CD8-positive, alpha-beta memory T cell (primary cell): ENCODE measurements at places on chromosomes 3 and 15.

DNA sequence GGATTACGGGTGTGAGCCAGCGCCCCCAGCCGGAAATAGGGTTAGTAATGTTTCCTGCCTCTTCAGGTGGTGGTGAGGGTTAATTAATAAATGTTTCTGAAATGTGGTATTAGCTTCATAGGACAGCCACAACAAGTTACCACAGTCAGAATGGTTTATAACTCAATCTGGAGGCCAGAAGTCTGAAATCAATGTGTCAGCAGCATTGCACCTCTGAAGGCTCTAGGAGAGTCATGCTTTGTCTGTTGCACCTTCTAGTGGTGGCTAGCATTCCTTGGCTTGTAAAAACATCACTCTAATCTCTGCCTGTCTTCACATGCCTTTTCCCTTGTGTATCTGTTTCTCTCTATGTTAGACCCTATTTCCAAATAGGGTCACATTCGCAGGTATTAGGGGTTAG is 7.8 kb upstream of the RPSA start:
- no peak for DNase-seq

GRCh38 chr3:37922721-37923568 is 61.3 kb downstream of the CTDSPL start:
- DNase-seq: no peak

DNA sequence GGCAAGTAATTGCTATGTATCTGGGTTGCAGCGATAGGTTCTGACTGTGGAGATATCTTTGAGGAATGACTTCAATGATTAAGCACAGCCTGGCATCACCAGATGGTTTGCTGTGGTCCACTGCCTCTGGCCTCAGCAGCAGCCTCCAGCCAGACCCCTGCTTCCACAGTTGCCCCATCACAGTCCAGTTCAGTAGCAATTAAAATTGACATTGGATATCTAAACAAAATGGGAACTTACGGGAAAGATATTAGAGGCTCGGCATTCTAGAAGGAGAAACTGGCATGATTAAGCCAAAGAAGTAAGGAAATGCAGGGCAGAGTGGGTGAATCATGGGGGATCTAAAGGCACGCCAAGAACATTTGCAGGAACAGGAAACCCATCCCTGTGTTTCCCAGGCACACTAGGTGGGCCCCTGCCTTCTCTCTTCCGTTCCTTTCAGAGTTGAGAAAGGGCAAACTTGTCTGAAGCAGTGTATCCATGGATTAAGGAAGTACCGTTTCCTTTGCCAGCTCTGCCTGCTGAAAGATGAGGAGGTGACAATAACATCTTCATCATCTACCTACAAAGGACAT is 36.3 kb upstream of the SH3BP5 start:
- no peak for DNase-seq

- DNase-seq: no peak
Measured at GRCh38 chr3:186902713-186903112, 27.6 kb upstream of the ST6GAL1 start.

- DNase-seq: no peak
Measured at GRCh38 chr3:31661993-31662670, 129.4 kb downstream of the STT3B start.

DNA sequence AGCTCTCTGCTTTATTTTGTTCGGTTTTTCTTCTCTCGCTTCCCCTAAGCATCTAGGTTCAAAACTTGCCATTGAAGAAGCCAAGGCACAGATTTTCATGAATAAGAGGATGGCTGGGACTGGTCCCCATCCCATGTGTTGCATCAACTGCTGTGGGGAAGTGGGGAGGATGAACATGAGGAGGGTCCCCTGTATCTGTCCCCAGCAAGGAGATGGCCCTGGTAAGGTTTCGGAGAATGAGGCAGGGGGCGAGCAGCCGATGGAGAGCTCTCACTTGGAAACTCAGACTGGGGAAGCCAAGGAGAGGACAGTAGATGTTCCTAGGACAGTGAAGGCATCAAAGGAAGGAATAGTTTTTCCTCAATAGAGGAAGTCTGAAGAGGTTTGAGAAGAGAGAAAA is 142.0 kb upstream of the ATP2B2 start:
- DNase-seq: no peak

- DNase-seq: no peak
Measured at GRCh38 chr3:71307991-71308697, 275.4 kb downstream of the FOXP1 start.

GRCh38 chr15:65101411-65101890 is 13.5 kb downstream of the UBAP1L start:
- DNase-seq: no peak

DNA sequence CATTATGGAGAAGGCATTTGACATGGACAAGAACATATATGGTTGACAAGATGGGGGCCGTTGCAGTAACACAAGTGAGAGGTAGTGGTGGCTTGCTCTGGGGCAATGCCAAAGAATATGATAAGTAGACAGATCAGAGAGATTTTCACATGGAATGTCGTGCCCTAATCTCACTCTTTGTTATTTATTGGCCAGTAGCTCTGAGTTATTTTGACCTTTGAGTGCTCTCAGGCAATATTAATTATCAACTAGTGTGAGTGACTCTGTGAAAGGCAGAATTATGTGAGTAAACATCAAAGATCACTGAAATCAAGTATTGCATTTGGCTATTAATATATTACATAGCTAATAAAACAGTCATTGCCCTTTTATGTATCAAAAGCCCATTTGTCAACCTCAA is 164.9 kb upstream of the ADAMTS9 start:
- no peak for DNase-seq

GRCh38 chr3:158709666-158710083 is 22.6 kb downstream of the RARRES1 start:
- DNase-seq: no peak

DNA sequence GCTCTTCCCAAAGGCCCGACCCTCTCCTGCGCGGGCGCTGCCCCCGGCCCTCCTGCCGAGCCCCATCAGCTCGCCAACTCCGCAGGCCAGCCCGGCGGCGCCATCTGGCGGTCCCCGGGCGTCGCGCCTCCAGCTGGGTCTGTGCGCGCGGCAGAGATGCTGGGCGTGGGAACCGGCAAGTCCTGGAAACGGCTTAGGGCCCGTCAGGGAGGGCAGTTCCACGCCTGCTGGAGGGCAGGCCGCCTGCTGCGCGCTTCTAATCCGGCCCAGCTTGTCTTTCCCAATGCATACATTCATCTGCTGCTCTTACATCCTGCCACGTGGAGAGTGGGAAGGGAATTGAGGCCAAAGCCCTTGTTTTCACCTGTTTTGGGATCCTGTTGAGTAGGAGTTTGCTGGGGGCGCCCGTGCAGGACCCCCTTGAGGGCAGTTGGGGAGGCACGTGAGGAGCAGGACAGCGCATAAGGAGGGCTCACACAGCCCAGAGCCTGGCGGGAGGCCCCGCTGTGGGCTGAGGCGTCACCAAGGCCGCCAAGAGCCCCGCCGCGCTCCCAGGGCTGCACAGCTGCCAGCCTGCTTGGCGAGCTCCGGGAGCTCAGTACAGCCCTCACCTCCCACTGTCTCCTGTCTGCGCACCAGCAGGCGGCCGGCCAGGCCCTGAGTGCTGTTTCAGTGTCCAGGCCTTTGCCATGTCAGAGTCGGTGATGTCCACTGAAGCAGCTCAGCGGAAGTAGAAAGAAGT is 165.6 kb downstream of the NSMCE3 start:
- DNase-seq: peak; percentile 37

DNA sequence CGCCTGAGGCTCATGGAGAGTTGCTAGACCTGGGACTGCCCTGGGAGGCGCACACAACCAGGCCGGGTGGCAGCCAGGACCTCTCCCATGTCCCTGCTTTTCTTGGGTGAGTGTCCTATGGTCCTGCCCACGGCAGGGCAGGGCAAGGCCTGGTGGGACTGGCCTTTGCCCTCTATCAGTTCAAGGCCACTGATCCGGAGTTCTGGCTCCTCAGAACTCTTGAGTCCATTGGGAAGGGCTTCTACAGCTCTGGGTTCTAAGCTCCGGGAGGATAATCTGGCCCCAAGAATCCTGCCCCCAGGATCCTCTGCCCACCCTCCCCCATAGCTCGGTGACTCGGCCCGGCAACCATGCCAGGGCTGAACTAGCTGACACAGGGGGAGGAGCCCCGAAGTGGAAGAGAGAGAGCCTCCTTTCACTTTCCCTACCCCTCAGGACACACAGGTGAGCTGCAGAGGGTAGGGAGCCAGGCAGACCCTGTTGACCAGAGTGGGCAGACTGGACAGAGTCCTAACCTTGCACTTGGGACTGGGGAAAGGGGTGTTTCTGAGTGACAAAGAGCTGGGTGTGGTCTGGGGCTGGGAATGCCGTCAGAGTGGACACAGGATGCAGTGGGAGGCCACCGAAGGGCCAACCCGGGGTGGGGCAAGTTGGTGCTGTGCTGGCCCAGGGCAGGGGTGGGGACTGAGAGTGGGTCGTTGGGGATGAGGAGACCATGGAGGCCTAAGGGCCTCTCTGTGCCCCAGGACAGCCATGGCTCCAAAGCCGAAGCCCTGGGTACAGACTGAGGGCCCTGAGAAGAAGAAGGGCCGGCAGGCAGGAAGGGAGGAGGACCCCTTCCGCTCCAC is 664 bp downstream of the PARP3 start:
- DNase-seq: peak; percentile 26

DNA sequence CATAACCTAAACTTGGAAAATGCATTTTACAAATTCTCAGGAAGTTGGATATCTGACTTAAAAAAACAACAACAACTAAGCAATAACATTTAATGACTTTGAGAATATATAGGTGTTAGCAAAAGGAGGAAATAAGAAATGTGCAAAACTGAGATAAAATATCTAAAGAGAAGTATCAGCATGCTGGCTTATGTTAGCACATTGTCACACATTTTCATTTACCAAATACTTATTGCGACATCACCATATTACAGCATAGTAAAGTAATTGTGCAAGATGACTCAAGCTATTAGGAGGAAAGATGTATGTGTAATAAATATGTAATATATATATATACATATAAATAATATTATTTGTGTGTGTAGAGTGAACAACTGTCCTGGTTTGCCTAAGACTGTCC is 9.2 kb downstream of the PTX3 start:
- no peak for DNase-seq

DNA sequence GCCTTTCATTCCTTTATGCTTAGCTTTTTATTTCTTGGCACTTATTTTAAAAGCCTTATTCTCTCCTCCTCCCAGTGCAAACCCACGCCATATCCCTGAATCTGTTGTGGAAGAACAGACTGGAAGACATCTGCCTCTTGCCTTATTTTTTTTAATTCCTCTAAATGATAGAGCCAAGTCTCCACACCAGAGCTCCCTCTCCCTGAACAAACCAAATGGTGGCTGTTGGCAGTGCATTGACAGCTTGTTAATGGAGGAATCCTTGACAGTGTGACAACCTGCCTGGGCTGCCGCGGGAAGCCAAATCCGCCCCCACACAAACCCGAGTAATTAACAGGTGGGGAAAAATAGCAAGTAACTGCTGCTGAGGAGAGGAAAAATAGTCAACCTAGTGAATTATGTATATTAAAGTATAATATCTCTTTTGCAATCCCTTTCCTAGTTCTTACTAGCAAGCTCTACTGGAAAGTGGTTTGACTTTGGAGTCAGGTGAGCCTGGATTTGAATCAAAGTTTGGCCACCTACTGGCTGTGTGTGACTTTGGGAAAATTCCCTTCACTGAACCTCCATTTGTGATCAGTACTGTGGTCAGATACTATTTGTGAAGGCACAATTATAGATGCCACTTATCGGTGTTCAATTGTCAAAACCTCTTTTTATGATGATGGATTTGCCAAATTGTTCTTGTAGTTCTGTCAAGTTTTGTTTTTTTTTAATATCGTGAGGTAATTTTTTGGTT is 589.6 kb downstream of the PDCD6IP start:
- DNase-seq: no peak

DNA sequence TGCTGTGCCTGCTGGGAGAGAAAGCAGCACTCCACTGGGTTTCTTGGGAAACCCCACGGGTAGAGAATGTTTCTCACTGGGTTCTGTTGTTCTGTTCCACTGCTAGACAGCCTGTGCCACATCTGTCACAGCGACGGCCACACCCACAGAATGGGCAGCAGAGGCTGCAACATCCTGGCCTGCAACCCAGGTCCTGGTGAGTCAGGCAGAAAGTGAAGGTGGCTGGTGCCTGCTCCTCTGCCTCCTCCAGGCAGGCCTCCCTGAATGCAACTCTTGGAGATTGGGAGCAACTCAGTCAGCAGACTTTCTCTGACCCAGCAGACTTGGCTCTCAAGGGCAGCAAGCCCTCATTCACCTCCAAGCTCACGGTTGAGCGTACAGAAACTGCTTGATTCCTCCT is 13.0 kb downstream of the C3orf18 start:
- DNase-seq: no peak

DNA sequence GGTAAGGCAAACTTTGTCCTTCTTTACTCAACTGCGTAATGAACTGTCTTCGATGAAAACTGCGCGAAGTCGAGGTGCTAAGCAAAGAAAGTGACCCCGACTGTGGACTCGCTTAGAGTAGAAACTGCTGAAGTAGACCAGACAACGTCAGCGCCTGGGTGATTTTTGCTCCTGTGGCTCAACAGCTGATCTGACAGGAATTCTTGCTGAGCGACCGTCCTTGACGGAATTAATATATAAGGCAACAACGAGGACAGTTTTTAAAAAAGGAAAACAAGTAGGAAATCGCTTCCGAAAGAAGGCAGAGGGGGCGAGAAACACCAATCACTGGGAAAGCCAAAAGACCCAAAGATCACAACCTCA is 541 bp downstream of the RPS27L start:
- DNase-seq: no peak

DNA sequence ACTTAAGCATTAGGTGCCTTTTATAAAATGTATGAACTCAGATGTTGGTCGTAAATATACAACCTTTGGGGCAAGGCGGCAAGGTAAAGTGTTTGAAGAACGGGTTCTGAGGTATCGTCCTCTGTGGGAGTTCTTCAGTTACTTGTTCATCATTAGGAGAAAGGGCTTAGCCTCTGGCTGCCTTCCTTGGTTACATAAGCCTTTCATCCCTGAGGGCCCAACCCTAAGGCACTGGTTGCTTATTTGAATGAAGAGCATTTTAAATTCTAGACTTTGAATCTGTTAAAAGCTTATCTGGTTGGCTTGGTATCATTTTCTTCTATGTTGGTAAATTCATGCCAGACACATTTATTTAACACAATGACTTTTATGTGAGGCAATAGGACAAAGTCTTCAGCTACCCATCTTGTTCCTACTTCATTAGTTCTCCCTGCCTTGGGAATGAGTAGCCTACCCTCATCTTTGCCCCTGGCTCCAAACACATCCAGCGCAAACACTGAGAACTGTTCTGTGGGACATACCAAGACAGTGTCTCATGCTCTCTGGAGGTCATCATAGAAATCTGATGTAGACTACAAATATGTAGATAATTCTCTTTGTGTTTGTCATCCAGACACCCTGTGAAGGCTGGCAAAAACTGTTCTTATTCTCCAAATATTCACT is 12.4 kb upstream of the CCDC80 start:
- DNase-seq: no peak

GRCh38 chr3:151940481-151940880 is 67.0 kb downstream of the SUCNR1 start:
- no peak for DNase-seq

- DNase-seq: peak; percentile 1
Measured at GRCh38 chr3:154121701-154122551, 736 bp downstream of the ARHGEF26 start.

DNA sequence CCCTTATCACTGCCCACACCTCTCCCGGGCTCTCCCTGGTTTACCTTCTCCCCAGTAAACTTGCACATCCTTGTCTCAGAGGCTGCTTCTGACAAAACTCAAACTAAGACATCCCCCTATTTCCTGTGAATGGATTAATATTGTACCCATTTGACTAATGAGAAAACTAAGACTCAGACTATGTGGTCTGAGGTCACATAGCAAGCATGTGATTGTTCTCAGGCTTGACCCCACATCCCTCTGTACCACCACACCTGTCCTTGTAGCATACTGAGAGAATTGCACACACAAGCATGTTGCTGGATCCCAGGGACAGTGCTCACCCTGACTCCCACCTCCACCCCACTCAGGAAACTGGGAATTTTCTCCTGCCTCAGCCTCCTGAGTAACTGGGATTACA is 90.7 kb upstream of the HES1 start:
- no peak for DNase-seq
